Activated CD4-positive, CD25-positive, alpha-beta regulatory T cell treated with anti-CD3 and anti-CD28 coated beads, Interleukin-2, amount 50 U/mL, for 16 hours (primary cell): ENCODE measurements at places on chromosomes 6 and 20.
A peak's percentile ranks its signal among the peaks of the same experiment; 100 is the strongest.

- DNase-seq, result no peak
Observed at GRCh38 chr6:34318499-34319470, 70.0 kb upstream of the SMIM29 start.

- DNase-seq, result no peak
Observed at GRCh38 chr20:46226602-46227001, 81.7 kb downstream of the CDH22 start.

DNA sequence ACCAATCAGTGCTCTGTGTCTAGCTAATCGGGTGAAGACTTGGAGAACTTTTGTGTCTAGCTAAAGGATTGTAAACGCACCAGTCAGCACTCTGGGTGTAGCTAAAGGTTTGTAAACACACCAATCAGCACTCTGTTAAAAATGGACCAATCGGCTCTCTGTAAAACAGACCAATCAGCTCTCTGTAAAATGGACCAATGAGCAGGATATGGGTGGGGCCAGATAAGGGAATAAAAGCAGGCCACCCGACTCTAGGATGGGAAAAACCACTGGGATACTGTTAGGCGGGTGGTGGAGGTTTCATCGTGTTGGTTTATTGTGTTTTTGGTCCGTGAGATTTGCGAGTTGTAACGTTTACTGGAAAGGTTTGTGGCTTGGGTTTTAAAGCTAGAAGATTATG is 25.5 kb upstream of the GFOD1 start:
- DNase-seq, result no peak

- no peak for DNase-seq
Observed at GRCh38 chr6:156854466-156855161, 77.4 kb downstream of the ARID1B start.

GRCh38 chr20:63580796-63581461 is 6.9 kb upstream of the HELZ2 start:
- peak; percentile 43 for DNase-seq

GRCh38 chr6:140912686-140913085 is 1220.0 kb upstream of the GJE1 start:
- no peak for DNase-seq

DNA sequence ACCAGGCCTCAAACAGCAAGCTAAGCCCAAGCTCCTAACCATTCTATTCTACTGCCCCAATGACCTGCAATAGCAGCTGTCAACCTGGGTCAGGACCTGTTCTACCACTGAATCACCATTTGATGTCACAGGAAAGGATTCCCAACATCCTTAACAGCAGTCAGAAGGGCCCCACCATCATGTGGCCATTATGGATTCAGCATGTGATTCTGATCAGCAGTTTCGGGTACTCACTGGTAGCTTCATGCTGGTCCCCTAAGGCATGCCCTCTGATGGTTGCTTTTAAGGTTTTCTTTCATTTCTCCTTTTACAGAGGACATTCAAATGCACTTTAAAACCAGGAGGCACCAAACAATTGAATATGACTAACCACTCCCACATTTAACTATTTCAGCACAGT is 37.3 kb upstream of the MAP7 start:
- no peak for DNase-seq

GRCh38 chr20:50389438-50389807 is 120.8 kb upstream of the PTPN1 start:
- DNase-seq, result no peak

DNA sequence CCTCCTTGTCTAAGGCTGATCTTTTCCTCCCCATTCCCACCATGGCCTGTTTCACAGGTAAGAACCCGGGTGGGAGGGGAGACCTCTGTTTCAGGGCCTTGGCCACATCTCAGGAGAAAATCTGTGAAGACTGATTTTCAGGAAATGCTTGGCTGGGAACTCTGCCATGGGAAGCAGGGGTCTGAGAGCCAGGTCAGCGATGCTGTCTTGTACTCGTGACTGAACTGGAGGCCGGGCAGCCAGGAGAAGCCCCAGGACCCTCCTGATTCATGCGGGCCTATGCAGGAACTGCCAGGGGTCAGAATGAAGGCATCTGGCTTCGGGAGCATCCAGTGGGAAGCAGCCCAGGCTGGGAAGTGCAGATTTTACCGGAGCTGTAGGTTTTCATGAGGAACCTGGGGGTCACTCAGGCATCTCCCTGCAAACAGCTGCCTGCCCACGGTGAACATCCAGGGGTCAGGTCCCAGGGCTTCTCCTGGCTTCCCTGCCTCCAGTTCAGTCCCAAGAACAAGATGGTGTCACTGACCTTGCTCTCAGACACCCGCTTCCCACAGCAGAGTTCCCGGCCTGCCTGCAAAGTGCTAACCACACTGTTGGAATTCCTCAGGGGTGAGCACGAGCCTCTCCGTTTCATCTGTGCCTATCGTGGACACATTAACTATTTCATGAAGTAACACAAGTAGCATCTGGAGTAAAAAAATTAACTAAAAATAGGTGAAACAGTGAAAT is 90.2 kb upstream of the SULF2 start:
- DNase-seq, result no peak

GRCh38 chr6:154592199-154592860 is 81.8 kb upstream of the CNKSR3 start:
- DNase-seq, result no peak

- DNase-seq, result no peak
Observed at GRCh38 chr6:163416557-163417253, 2.2 kb downstream of the QKI start.

DNA sequence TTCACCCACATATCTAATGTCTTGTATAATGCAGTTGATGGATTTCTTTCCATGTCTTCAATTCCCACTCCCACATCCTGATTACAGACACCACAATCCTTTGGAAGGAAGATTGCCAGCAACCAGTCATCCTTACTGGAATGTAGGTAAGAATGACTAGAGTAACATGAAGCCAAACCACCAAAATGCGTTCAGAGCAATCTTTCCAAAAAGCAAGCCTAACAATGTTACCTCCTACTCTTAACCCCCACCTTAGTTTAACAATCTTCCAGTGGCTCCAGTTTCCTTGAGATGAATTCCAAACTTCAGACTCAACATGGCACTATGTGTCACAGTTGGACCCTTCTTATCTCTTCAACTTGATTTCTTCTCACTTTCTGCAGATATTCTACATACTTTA is 685.6 kb downstream of the DOK5 start:
- no peak for DNase-seq

DNA sequence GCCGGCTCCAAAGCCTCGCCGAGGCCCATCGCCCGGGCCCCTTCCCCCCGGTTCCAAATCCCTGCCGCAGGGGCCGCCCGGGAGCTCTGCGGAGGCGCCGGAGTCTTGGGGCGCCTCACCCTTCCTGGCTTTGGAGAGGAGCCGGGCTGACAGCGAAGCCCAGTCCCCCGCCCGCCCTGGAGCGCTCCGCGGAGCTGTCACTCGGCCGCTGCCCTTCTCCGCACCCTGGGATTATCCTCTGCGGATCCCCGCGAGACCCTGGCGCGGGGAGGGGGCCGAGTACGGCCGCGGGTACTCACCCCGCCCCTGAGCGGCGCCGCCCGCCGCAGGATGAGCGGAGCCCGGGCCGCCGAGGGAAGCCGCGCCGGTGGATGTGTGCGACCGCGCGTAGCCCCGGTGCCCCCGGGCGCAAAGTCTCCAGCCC is 343 bp downstream of the SNAP91 start:
- no peak for DNase-seq

DNA sequence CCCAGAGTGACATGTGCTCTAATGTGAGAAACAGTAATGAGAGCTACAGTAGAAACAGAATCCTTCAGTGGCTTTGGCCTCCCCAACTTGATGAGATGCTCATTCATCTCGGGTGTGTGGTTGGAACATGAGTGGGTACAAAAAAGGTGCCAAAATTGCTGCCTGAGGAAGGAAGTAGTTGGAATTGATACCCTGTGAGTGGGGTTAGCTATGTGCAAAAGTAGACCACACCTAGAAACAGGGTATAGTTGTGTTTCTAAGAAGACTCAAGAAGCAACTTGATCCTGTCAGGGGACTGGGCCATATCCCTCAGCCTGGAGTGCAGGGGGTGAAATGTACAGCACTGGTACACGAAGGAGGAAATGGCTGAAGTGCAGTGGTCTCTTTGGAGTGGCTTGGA is 206.4 kb upstream of the SUPT3H start:
- no peak for DNase-seq

DNA sequence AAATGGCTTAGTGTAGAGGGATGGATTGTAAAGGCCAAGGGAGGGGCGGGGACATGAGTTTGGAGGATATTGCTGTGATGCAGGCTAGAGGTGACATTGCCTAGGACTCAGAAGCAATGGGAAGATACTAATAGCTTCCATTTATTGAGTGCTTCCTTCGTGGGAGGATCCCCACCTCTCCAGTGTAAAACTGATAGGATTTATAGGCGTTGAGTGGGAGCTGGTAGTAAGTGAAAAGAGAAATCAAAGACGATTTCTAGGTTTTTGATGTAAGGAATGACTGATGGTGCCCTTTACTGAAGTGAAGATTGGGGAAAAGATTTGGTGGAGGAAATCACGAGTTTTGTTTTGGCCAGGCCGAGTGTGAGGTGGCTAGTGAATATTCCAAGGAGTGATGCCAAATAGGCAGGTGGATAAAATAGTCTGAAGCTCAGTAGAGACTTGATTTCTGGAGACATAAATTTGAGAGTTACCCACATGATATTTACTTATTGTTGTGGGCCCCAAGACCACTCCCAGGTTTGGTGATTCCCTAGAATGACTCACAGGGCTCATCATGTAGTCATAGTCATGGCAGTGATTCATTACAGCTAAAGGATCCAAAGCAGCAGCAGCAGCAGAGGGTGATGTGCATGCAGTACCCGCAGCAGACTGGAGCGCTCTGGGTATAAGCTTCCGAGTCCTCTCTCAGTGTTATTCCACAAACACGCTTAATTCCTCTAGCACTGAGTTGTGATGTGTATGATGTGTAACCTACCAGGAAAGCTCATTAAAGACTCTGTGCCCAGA is 10.2 kb downstream of the RPRD1B start:
- DNase-seq, result no peak

GRCh38 chr6:113347436-113347835 is 509.7 kb upstream of the MARCKS start:
- no peak for DNase-seq

- DNase-seq, result no peak
Observed at GRCh38 chr6:6217855-6218758, 102.4 kb downstream of the F13A1 start.

DNA sequence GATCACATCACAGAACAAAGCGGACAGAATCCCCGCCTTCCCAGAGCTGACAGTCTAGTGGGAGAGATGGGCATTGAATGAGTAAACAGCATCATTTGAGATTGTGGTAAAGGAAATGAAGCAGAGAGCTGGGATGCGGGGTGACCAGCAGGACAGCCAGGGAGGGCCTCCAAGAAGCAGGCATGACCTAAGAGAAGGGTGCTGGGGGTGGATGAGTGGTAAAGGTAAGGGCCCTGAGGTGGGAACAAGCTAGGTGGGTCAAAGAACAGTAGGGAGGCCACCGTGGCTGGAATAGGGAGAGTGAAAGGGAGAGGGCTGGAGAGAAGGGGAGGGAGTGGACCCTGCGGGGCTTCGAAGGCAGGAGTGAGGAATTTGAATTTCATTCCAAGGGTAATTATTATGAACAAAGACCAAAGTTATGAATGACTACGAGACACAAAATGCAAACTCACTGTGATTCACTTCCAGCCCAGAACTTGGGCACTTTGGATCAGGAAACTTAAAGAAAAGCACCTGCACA is 61.4 kb downstream of the CEBPB start:
- DNase-seq, result no peak

DNA sequence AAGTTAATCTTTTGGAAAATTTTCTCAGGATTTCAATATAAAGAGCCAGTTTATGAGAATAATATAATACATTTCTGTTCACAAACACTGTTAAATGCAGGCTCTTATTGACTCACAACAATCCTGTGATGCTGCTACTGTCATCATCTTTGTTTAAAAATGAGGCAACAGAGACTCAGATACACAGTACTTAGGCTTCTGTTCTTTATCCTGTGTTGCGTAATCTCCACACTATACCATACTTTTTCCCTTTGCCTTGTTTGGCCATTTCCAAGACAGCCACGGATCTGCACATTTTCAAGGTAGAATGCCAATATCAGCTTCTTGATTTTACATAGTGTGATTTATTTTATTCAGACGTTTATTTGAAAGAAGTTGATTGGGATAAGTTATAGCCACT is 699.0 kb upstream of the CITED2 start:
- no peak for DNase-seq

DNA sequence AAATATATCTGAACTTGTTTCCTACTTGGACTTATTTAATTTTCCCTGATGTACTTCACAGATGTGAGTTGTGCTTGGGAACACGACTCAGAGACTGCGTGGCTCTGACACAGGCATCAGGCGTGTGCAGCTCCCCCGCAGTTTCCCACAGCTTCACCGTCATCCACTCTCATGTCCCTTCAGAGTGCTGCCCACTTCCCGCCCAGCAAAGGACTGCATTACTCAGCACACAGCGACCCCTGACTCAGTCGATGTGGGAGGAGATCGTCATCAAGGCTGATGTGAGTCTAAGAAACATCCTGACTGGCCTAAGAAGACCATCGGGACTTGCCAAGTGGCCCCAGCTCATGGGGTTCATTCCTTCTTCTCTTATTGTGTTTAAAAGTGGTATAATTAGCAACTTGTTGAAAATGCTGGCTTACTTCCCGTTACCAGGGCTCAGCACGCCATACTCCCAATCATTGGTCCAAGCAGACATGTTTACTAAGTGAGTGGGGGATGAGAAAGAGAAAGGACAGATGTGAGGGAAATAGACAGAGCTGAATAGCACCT is 539.4 kb upstream of the JARID2 start:
- DNase-seq, result peak; percentile 6

- DNase-seq, result no peak
Observed at GRCh38 chr20:23136893-23137745, 51.0 kb upstream of the CD93 start.

DNA sequence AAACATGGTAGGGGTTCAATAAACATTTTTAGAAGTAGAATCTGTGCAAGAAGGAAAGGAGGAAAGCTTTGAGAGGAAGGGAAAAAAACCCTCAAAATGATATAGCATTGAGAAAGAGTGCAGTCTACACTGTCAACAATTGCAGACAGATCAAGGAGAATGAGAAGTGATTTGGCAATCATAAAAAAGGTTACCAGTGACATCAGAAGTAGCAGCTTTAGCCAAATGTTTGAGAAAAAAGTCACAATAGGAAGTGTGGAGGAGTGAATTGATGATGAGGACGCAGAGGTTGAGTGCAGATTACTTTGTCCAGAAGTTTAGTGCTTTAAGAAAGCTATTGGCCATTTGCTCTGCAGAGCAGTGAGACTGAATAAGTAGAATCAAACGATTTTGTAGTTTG is 155.0 kb downstream of the GJA1 start:
- no peak for DNase-seq

- no peak for DNase-seq
Observed at GRCh38 chr6:106134087-106134770, 48.1 kb downstream of the PRDM1 start.
